ENCODE measurements at places on chromosomes 2 and 18.
A peak's percentile ranks its signal among the peaks of the same experiment; 100 is the strongest.

DNA sequence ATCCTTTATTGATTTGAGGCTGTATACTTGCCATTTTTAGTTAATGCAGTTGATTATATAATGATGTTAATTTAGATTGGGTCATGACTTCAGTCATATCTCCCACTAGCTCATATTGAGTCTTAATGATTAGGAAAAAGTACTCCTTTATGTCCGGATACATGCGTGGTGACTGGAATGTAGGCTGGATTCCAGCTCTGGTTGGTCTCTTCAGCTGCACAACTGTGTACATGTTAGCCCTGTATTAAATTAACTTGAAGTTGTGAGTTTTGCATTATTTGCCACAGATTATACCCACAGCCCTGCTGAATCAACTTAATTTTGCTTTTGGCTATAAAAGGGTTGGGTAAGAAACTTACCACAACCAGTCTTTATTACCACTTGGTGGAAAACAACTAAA, 22.5 kb downstream of the MOB4 start:
- no peak for DNase-seq

DNA sequence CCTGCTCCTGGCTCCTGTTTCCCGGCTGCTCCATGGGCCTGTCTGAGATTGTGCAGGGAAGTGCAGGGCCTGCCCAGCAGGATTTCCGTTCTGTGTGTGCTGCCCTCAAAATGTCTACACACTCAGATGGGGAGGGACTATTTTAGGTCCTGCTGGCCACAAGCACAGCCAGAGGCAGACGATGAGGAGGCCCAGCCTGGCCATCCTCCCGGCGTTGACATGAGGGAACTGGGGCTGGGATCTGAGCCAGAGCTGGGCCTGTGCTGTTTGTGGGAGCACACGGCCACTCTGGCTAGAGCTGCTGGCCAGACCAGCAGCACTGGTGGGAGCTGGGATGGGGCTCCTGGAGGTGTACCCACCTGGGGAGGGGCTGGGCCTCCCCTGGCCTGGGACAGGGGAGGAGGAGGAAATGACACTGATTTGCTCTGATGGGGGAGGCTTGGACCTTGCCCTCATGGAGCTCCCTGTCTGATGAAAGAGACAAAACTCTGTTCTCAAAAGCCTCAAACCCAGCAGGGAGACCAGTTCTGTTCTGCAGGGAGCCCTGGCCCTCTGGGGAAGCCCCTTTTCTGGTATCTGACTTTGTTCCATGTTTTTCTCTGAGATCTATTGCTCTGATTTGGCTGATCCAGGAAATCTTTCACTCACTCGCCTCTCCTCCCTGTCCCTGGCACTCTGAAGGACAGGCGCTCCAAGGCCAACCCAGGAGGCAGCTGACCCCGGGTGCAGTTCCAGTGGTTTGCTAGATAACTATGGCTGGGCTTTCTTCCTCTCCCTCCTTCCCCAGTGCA, 161.8 kb downstream of the DYSF start:
- no peak for DNase-seq

DNA sequence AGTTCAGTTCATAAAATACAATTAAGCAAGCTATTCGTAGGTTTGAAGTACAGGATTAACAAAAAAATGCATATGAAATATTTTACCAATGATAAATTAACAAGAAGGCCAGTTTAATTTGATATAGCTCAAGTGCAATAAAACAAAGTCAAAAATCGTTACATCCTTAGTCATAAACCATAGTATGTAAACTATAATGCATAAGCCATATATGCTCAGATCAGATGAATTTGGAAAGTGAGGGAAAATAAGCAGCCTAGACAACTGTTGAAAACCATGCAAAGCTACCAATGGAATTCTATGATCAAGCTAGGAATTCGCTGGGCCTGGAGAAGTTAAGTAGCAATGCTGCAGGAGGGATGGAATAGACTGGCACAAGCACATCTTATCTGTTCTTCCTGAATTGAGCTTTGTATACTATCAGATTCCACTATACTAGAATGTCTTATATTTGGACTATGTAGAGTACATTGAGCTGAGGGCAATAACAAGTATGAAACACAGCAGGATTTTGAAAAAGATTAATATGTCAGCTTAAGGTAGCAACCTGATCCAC, 682.0 kb downstream of the IRS1 start:
- no peak for DNase-seq

DNA sequence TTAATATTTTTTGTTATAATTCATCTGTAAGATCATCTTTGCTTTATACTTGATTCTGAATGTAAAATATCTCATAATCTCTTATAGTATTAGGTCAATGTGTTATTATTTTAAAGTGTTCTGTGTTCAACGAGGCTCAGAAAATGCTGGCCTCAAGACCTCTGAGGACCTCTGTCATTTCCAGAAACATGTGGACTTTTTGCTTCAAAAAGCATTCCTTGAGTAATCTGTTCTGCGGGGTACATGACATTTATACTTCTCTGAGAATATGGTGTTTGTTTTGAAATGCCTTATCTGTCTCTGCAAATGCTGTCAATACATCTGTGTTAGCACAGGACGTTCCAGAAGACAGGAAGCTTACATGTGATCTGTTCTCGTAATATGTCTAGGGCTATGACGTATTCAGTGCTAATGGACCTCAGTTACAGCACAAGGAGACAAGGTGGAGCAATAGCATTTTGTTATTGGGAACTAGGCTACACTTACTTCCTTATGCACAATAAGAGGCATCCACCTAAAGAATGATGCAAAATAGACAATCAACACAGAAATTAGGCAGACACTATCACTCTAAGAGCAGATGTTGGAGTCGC, 37.6 kb upstream of the IL1RL1 start:
- no peak for DNase-seq

DNA sequence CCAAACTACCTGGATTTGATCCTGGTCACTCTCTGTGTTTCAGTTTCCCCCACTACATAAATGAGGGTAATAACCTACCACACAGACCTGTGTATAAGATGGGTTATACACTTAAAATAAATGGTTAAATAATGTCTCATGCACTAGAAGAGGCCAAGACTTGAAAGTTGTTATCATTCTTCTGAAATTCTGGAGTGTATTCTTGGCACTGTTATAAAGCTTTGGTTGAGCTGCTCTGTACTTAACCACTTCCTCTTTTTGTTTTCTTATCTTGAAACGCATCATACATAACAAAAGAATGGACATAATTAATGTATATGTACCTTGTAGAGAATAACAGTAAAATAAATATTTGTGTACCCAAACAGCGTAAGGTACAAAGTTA, 281.0 kb downstream of the AFF3 start:
- no peak for DNase-seq

GRCh38 chr2:151359768-151360461, 2.5 kb downstream of the TNFAIP6 start:
- DNase-seq = no peak

GRCh38 chr2:33344230-33344629, 132.2 kb upstream of the RASGRP3 start:
- DNase-seq = no peak

DNA sequence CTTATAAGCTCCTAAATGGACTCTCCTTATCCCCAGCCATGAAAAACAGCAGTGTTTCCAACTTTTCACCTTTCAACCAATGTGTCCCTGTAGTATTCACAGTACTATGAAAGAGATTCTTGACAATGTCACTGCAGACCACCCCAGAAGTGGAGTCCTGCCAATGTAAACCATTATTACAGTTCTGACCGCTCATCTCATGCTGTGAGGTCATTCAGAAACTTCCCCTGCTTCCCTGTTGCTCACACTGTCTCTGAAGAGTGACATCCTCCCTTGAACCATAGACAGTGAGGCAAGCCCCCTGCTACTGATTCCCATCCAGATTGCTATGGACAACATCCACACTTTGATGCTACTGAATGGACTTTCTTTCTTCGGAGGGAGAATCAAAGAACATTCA, 1523.7 kb upstream of the ACVR2A start:
- no peak for DNase-seq

DNA sequence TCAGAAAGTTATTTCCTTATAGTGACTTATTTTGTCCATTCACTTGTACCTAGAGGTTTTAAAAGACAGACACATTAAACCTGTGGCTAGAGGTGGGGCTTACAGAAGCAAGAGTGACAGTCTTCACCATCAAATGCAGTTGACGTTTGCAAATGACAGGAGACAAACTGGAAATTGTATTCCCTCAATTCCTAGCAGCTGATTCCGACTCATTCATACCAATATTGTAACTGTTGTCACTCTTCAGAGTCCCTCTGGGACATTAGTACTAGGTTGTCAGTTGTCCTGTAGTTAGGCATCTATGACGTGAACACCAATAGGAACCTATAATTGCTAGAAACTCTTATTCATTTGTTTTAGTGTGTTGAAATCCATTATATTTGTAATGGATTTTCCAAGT, 794.7 kb downstream of the DCC start:
- no peak for DNase-seq

DNA sequence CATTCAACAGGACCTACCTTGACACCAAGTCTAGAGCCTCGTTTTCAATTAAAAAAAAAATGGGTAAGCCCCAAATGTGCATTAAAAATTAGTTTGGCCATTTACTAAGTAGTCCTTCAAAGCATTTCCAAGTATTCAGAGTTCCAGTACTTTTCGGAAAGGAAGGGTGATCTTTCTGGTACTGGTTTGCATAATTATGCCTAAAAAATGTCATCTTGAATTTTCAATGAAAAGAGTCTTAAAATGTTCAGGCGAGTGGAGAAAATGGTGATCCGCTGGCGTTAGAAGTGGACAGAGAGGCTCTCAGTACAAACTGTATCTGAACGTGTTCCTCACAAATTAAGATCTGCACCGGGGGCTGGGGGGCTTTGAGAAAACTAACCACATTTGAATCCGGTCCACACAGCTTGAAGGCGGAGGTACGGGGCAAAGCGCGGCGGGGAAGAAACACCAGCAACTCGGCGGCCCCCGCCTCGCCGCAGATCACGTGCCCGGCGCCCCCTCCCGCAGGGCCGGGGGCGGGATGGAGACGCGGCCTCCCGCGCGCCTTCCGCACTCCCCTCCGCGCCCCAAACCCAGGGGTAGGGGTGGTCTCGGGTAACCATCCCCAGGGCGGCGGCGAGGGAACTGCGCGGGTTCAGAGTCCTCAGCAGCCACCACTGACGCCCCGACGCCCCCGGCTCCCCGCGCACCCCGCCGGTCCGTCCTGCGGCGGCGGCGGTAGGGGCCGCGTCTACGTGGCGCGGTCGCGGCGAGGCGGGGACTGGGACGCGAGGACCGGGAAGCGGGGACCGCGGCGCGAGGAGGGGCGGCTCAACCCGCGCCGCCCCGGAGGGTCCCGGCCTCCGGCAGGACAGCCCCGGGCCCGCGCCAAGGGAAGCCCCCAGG, 564 bp downstream of the LPIN2 start:
- DNase-seq = no peak

GRCh38 chr2:203993011-203993410, 56.4 kb downstream of the ICOS start:
- DNase-seq = no peak

DNA sequence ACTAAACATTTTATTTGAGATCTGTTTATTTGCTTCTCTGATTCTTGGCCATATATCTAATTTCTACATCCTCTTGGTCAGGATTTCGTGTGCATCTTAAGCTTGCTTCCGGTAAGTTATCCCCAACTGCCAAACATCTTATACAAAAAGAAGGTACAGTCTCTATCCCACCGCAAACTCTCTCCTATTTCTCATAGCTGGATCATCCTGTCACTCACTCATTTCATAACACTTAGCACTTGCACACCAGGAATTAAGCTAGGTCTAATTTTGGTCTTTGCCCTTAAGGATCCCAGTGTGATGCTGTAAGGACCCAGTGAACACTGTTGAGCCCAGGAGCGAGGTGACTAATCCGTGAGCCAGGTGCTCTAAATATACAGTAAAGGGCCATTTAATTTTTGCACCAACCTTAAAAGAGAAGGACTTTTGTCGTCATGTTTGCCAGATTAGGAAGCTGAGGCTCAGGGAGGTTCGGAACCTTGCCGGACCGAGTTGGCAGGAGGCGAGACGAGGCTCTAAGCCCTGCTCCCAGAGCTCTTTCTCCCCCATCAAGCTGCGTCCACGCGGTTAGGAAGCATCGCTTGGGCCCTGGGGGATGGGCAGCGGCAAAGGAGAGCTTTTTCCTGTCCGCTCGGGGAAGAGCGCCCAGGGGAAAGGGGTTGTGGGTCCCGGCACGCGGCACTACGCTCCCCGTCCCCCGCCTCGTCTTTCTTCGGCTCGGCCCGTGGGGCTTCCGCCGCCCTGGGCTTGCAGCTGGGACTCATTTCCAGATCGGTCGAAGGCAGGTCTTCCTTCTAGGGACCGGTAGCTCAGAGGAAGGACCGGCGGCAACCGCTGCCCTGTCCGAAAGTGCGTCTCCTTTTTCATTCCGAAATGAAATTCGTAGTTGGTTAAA, 4.1 kb upstream of the ITPRIPL1 start:
- no peak for DNase-seq

- no peak for DNase-seq
Observed at GRCh38 chr2:182890305-182890704, 23.9 kb upstream of the FRZB start.

- DNase-seq = no peak
Observed at GRCh38 chr2:227222292-227222691, 57.9 kb downstream of the COL4A3 start.

- DNase-seq = no peak
Observed at GRCh38 chr2:192072778-192073177, 122.0 kb downstream of the TMEFF2 start.

- no peak for DNase-seq
Observed at GRCh38 chr18:79627750-79628294, 51.8 kb upstream of the CTDP1 start.

DNA sequence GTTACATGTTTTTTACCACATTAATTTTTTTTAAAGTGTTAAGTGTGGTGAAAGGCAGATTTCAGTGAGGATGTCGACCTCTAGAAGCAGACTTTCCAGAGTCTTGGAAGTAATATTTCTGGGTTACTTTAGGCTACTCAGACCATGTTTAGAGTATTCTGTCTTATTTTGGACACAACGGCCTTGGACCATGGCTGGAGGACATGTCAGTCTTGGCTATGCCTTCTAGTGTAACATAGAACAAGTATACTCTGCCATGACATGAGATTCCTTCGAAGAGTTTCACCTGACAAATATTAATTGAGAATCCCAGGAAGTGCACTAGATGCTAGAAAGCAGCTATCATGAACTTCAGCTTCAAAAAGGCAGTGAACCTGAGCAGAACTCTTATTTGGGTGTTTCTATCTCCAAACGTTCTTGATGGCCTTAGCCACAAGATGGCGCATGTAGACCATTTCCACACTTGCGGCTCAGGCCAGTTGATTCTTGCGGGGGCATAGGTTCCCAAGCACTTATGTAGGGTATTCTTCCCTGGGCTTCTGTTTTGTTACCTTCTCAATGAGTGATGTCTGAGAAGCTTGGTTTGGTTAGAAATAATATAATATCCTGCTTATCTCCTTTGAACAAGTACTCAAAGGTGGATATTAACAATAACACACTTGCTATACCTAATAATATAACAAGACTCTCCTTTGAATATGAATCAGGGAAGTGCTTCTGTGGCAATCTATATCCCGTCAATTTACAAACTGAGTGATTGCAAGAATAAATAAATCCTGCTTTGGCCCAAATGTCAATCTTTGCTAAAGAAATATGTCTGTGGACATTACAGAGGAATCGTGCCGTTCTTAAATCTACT, 62.0 kb downstream of the CACNB4 start:
- DNase-seq = peak; percentile 29

Measured in stimulated activated CD8-positive, alpha-beta memory T cell treated with anti-CD3 and anti-CD28 coated beads, Interleukin-4, amount 100 ng/mL, for 1 hour (primary cell).